ENCODE measurements at places on chromosomes 13 and 19. TPM values are rescaled to one million over a fixed set of nuclear protein-coding genes. Genes with fewer than 3 reads are reported as not detected.
A peak's percentile ranks its signal among the peaks of the same experiment; 100 is the strongest.

DNA sequence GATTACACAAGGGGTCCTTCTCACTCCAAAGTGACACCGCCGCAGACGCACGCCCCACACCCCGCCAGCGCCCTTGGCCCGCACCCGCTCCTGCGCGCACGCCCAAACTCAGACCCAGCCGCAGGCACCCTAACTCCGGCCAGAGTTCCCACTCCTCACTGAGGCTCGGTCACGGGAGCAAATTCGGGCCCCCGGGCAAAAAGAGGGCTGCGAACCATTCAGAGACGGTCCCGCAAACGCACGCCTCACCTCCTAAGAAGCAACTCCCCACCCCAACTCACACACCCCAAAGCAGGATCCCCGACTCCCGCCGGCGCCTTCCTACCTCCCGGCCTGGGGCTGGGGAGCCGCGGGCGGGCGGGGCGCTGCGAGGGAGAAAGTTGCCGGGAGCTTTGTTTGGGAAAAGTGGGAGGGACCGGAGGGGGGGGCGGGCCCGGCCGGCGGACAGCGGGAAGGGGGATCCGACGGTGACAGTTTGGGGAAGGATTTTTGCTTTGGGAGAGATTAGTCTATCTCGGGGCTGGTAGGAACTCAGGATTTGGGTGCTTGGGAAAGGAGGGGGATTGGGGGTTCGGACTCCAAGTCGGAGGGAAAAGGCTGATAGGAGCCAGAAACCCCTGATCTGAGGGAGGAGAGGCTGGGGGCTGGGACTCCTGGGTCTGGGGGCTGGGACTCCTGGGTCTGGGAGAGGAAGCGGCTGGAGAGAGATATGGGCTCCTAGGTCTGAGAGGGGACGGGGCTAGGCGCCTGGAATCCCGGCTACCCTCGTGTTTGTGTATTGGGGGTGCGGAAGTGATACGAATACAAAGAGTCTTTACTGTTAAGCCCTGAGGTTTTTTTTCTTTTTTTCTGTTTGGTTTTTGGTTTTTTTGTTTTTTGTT lies at the start of gene TEAD2:
TSS of gene TEAD2 (minus strand) at position 369 of the 881 bp plus-strand sequence. CDS start 2,341 bp downstream, outside the sequence.
- DNase-seq = no peak

GRCh38 chr13:75092143-75092542 lies 389.8 kb downstream of the TBC1D4 start:
- DNase-seq = no peak

GRCh38 chr13:25262261-25262660 lies 25.0 kb downstream of the MTMR6 start:
- DNase-seq = no peak

GRCh38 chr13:93399212-93399611 lies 172.6 kb downstream of the GPC6 start:
- DNase-seq = no peak

GRCh38 chr19:52140032-52140710 lies 433 bp upstream of the ZNF616 start:
- DNase-seq = no peak

DNA sequence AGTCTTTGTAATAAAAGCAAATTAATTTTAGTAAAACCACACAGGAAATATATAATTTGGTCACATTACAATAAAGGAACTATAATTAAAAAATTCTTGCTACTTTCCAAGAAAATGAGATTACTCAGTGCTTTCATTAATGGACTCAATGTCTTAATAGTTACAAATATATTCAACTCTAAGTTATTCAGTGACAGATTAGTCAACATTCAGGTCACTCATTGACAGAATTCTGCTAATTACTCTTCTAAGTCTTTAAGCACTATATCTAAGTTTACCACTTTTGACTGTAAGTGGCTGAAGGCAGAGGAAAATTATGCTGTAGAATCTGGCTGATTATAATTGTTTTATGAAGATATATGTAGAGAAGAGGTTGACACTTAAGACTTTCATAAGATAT lies 1365.0 kb downstream of the EFNB2 start:
- DNase-seq = no peak

Gene SIGLEC5
- 2.2 TPM for polyA plus RNA-seq

Gene ICAM1
- 31.7 TPM for polyA plus RNA-seq

DNA sequence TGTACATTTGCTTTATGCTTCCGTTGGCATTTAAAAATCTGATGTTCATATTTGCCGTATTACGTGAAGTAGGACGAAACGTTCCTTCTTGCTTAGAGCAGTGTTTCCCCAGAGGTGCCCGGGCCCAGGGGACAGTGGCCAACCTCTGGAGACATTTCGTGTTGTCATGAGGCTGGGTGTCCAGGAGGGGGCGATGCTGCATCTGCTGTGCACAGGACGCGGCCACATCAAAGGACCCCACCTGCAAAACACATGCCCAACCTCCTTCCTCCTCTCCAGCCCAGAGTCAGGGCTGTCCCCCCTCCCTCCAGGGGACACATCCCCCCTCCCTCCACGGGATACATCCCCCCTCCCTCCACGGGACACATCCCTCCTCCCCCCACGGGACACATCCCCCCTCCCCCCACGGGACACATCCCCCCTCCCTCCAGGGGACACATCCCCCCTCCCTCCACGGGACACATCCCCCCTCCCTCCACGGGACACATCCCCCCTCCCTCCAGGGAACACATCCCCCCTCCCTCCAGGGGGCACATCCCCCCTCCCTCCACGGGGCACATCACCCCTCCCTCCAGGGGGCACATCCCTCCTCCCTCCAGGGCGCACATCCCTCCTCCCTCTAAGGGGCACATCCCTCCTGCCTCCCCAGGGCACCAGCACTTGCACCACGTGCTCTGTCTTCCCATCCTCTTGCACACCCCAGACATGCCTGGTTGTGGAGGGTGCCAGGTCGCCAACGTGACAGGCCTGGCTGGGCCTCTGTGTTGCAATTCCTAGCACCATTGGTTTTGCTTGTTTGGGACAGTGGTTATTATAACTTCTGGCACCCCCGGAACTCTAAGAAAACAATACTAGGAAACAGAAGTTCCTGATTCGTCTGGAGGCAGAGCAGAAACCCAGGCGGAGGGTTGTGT lies 46.7 kb downstream of the GAS6 start:
- DNase-seq = no peak

- DNase-seq = no peak
Measured at GRCh38 chr13:43397111-43397510, 373.7 kb downstream of the DNAJC15 start.

DNA sequence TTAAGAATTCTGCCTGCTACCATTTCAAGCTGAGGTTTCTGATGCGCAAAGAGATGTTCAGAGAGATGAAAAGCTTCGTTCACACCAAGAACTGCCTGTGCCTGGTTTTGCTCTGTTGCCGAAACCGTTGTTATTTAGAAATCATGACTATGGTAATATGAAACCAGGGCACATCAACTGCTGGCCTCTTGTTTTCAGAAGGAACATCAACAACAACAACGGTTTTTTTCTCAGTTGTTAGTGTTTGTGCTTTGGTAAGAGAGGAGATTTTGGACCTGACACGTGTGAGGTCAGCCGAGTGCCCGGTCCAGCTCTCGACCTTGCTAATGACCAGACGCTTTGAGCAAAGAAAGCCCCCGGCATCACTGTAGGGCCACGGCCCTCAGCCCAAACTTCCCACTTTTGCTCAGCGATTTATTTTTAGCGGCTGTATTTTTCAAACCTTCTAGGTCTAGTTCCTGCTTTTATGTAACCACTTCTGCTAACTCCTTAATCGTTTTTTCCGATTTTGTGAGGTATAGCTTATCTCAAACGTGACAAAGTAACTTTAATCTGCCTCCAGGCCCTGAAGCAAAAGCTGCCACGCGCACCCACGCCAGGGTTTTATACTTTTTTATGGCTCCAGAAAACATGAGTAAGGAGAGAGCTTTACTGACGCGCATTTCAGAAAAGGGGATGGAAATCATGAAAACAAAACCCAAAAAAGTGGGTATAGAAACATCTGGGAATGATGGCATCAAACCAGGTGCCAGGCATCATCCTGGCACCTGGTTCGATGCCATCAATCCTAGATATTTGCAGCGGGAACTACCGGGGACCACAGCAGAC lies 42.0 kb downstream of the KLF2 start:
- peak; percentile 69 for DNase-seq

DNA sequence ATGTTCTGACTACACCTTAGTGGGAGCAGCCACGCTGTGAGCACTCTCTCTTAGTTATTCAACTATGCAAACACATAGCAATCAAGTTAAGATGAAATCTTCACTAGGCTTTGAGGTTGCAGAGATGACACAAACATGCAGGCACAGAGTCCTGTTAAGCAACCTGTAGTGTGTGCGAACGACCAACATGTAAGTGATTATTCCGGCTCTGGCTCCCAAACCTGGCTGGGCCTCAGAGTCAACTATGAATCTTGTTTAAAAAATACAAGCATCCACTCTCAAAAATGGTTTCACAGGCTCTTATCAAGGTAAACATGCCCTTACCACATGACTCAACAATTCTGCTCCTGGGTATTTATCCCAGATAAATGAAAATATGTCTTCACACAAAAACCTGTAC lies 91.4 kb downstream of the IRS2 start:
- DNase-seq = no peak

- DNase-seq = no peak
Measured at GRCh38 chr19:14141041-14141440, 4.7 kb upstream of the ASF1B start.

Gene KCNC3
- polyA plus RNA-seq = 0.10 TPM

DNA sequence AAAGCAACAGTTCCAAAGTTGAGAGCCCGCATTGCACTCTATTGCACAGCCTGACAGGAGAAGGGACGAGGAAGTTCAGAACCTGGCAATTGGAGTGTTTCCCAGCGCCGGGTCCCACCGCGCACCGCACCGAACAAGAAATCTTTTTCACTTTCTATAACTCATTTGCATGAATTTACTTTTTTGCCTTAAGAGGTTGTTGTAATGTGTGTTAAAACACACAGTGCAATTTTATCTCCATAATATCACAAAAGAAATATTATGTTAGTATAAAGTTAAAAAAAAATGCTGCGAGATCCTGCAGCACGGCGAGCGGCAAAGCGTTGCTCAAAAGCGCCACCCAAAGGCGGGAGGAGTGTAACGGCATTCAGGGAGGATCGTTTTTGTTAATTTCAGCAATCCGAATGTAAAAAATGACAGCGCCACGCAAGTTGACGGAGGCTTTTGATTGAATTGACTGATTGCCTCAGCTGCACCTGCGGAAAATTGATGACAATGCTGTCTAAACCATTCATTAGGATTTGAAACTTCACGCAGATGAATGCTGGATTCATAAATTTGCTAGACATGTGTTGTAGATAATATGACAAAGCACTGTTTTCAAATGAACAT lies 303.6 kb upstream of the ZNF507 start:
- DNase-seq = no peak

GRCh38 chr13:55571237-55571867 lies 1569.4 kb upstream of the PRR20A start:
- no peak for DNase-seq

- DNase-seq = no peak
Measured at GRCh38 chr19:35959040-35959967, 23.1 kb downstream of the LRFN3 start.

Gene PGPEP1
- 18.6 TPM for polyA plus RNA-seq

- DNase-seq = peak; percentile 37
Measured at GRCh38 chr13:97257800-97258799, 36.0 kb downstream of the MBNL2 start.

Gene LILRA2
- polyA plus RNA-seq = 0.44 TPM

DNA sequence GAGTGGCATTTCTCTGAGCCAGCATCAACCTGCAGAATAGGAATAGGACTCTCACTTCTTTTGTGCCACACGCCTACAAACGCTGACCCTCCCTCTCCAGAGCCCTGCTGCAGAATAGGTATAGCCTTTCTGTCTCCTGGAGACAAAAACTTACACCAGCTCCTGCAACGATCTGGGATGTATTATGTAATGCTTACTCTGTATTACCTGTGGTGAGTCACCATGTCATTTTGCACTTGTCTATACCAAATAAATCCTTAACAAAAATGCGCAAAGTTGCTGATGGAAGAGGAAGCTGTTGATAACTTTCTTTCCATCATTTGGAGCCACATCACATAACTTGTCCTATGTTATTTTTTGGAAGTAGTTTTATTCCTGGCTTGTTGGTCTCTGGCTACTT lies 155.8 kb upstream of the FNDC3A start:
- no peak for DNase-seq

Gene SOX1
- polyA plus RNA-seq = not detected

GRCh38 chr19:48678201-48678600 lies 5.4 kb upstream of the NTN5 start:
- no peak for DNase-seq

DNA sequence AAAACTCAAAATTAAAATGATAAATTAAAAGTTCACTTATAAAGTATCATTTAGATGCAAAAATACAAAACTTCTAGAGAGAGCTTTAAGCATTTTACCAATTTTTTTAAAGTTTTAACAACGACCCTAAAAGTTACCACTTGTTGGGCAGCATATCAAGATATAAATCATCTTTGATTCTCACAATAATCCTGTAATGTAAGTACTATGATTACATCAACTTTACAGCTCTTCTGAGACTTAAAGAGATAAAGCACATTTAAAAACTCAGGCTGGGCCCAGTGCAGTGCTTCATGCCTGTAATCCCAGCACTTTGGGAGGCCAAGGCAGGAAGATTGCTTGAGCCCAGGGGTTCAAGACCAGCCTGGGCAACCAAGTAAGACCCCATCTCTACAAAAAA lies 202.7 kb upstream of the GPC6 start:
- DNase-seq = no peak

Gene TMEM143
- 19.3 TPM for polyA plus RNA-seq

Gene RFX1
- 2.1 TPM for polyA plus RNA-seq

DNA sequence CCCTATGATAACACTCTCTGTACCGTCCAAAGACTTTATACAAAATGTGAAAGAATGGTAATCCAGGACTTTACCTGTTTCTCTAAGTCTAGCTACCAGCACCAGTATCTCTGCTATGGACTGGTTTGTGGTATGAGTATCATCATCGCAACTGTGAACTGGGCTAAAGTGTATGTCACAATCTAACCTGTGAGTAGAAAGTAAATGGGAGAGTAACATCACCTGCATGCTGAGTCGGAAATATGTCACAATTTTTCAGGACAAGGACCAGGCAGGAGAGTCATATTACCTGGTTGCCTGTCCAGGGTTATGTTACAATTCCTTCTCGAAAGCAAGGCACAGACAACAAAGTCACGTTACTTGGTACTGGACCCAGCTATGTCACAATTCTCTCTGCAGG lies 5.1 kb upstream of the ZNF43 start:
- no peak for DNase-seq

DNA sequence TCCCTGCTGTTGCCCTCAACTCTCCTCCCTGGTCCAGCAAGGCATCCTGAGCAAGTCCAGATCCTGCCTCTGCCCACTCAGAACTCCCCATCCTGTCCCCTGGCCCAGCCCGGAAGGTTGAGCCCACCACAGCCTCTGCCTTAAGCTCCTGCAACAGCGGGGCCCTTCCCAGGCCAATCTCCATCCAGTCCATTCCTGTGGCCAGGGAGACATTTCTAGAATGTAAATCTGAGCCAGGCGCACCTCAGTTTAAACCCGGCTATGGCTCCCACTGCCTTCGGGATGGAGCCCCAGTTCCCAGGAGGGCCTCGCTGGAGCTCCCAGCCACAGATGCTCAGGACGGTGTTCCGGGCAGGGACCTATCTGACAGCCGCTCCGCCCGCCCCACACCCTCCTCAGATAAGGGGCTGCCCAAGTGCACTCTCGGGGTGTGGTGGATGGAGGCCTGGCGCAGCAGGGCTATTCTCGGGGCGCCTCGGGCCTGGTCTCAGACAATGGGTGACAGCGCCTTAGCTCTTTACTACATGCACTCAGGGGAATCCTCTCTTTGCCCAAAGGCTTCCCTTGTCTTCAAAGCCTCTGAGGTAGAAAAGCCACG lies 5.3 kb downstream of the TRAPPC6A start:
- no peak for DNase-seq
